ENCODE measurements at places on chromosomes 12 and 14.

DNA sequence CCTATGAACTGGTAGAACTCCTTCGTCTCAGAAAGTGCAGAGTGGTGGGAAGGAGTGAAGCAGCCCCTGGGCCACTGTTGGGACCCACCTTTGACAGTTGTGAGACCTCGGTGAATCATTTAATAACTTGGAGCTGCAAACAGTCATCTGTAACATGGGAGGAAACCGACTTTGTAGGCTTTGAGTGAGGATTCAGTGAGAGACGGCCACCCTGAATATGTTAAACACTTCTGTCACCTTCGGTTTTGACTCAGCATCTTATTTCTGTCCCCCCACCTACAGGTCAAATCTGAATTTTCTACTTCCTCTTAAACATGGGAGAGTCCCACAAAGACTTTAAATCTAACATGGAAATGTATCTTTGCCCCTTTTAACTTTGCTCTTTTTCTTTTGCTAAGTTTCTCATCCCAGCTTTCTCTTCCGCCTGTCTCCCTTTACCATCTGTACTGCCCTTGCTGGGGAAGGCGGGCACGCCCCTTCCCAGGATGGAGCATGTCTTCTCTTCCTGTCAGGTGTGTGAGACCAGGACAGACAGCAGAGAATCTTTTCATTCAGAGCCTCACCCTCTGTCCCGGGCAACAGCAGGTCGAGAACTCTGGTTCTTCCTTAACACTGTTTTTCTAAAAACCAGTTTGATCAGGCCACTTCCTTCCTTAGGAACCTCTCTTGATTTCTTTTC, 37.1 kb downstream of the ZC3H14 start:
- no peak for DNase-seq

DNA sequence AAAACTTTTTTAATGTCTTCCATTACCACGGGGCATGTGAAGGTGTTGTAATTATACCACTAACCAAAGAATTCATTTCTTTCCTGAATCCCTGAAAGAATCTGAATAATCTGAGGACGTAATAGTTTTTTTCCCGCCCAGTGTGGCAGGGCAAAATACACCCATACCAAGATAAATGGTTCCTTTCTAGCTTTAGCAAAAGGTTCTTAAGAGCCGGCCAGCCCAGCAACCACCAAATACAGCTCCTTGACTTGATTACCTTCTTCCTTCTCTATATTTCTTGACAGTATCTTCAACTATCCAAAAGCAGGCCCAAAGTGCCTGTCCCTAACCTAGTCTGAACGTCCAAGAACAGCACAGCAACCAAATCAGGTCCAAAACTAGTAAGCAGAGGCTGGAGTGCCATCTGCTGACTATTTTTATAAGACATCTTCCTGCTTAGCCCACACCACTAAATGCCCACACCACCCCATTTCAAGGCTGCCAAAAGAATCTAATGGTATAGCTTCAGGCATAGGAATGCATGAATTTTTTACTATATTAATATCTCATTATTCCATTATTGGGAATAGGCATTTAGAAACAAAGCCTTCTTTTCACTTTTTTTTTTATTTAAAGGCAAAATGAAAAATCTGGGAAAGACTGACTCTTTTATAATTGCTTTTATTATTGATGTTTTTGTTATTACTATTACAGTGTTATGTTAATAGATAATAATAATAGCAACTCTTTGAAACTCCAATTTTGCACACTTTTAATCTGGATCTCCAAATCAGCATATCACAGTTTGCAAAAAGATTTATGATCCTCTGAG, 524.4 kb downstream of the MED13L start:
- peak; percentile 45 for DNase-seq

DNA sequence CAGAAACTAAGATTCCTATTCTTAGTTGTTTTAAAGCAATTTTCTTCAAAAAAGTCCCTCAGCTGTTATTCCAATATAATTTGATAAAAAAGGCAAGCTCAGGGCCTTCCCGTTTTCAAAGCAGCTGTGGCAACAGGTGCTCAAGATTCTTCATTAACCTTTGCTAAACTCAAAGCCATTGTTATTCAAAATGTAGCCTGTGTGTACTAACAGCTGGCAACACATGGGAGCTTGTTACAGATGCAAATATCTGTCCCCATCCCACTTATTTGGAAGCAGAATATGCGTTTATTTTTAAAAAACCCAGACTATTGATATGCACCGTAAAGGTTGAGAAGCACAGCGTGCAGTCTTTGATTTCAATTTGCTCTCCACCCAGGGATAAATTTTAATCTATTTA, 210.4 kb upstream of the SYT10 start:
- DNase-seq = no peak

- no peak for DNase-seq
These were observed 67.7 kb downstream of the ZNF664 start for GRCh38 chr12:124040737-124041136.

DNA sequence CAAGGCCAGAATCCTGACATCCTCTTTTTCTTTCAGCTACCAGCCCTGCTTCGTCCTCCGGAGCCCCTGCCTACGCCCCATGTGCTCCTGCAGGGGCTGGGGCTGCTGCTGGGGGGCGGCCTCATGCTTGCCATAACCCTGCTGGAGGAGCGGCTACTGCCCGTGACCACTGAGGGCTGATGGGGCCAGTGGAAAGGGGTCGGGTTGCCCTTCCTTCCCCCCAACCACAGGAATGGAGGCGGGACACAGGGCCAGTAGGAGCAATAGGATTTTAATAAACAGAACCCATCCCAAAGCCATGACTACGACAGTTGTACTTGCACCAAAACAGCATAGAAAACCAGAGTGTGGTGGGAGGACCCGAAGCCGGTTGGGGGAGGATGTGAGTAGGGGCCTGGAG, 7.7 kb downstream of the SLC39A5 start:
- DNase-seq = no peak
